Calu3 (cell line): ENCODE measurements at places on chromosomes 12 and 14. TPM values are rescaled to one million over a fixed set of nuclear protein-coding genes. Genes with fewer than 3 reads are reported as not detected.

RD3L gene
- not detected in 2 replicates for total RNA-seq

NFE2 gene
- total RNA-seq, result 0.80 and 1.8 TPM in 2 replicates

ALX1 gene
- total RNA-seq, result 2.5 and 2.9 TPM in 2 replicates

LRRC74A gene
- total RNA-seq, result not detected in 2 replicates

SPTB gene
- 0.05 TPM in 1 of 2 replicates, not detected in the other for total RNA-seq

KRT71 gene
- not detected in 2 replicates for total RNA-seq

SLC8B1 gene
- 22.8 and 23.8 TPM in 2 replicates for total RNA-seq

BBOF1 gene
- total RNA-seq, result 1.3 and 1.8 TPM in 2 replicates

RAB5B gene
- total RNA-seq, result 84.7 and 91.6 TPM in 2 replicates

HOXC6 gene
- total RNA-seq, result 0.71 and 1.2 TPM in 2 replicates

GPR84 gene
- not detected in 2 replicates for total RNA-seq

CLEC2A gene
- not detected in 2 replicates for total RNA-seq

PITPNM2 gene
- total RNA-seq, result 7.8 and 8.4 TPM in 2 replicates

TRHDE gene
- total RNA-seq, result 31.6 and 43.7 TPM in 2 replicates

PZP gene
- total RNA-seq, result not detected in 2 replicates

TSPAN11 gene
- total RNA-seq, result not detected in 2 replicates

KLRC4 gene
- total RNA-seq, result not detected in 2 replicates

WNT5B gene
- total RNA-seq, result 0.24 TPM in 1 of 2 replicates, not detected in the other

KRT73 gene
- total RNA-seq, result not detected in 2 replicates

CEBPE gene
- not detected in 2 replicates for total RNA-seq

SLC39A9 gene
- total RNA-seq, result 88.3 and 94.7 TPM in 2 replicates

A2ML1 gene
- 0.24 and 0.42 TPM in 2 replicates for total RNA-seq

MGAT4C gene
- total RNA-seq, result not detected in 2 replicates

ENDOU gene
- total RNA-seq, result 0.42 TPM in 1 of 2 replicates, not detected in the other

SLC5A8 gene
- total RNA-seq, result 0.12 TPM in 1 of 2 replicates, not detected in the other

KLRF2 gene
- total RNA-seq, result not detected in 2 replicates

BIN2 gene
- total RNA-seq, result not detected in 2 replicates

SCYL2 gene
- total RNA-seq, result 59.9 and 63.4 TPM in 2 replicates

RAD9B gene
- 0.80 and 1.9 TPM in 2 replicates for total RNA-seq

ASB8 gene
- total RNA-seq, result 19.2 and 20.4 TPM in 2 replicates

SIX4 gene
- 20.9 and 22.8 TPM in 2 replicates for total RNA-seq

PDZRN4 gene
- total RNA-seq, result not detected in 2 replicates

PLEK2 gene
- total RNA-seq, result 34.8 and 39.5 TPM in 2 replicates

IL26 gene
- not detected in 2 replicates for total RNA-seq

GPR137C gene
- total RNA-seq, result 2.0 and 2.3 TPM in 2 replicates

NOVA1 gene
- not detected in 2 replicates for total RNA-seq

DDX55 gene
- total RNA-seq, result 52.7 TPM in 2 replicates

LRRC9 gene
- not detected in 2 replicates for total RNA-seq

NAB2 gene
- total RNA-seq, result 21.3 and 25.6 TPM in 2 replicates

LHX5 gene
- total RNA-seq, result not detected in 2 replicates

C12orf50 gene
- total RNA-seq, result 0.33 TPM in 1 of 2 replicates, not detected in the other

MLH3 gene
- 24.7 and 25.0 TPM in 2 replicates for total RNA-seq

CLEC4C gene
- not detected in 2 replicates for total RNA-seq

RAD52 gene
- 22.2 and 27.1 TPM in 2 replicates for total RNA-seq

CLEC2D gene
- total RNA-seq, result 5.8 and 9.5 TPM in 2 replicates

MYF6 gene
- total RNA-seq, result not detected in 2 replicates

GPR65 gene
- total RNA-seq, result 0.09 and 0.12 TPM in 2 replicates
